CD4-positive, CD25-positive, alpha-beta regulatory T cell (primary cell): ENCODE measurements at places on chromosomes 5 and 9. TPM values are rescaled to one million over a fixed set of nuclear protein-coding genes. Genes with fewer than 3 reads are reported as not detected.

Gene NR5A1
- not detected for polyA plus RNA-seq

Gene PHF24
- not detected for polyA plus RNA-seq

Gene PPP1R26
- polyA plus RNA-seq: 0.64 TPM

Gene PIP5K1B
- polyA plus RNA-seq: 1.9 TPM
